ENCODE measurements at places on chromosomes 5 and 9.

DNA sequence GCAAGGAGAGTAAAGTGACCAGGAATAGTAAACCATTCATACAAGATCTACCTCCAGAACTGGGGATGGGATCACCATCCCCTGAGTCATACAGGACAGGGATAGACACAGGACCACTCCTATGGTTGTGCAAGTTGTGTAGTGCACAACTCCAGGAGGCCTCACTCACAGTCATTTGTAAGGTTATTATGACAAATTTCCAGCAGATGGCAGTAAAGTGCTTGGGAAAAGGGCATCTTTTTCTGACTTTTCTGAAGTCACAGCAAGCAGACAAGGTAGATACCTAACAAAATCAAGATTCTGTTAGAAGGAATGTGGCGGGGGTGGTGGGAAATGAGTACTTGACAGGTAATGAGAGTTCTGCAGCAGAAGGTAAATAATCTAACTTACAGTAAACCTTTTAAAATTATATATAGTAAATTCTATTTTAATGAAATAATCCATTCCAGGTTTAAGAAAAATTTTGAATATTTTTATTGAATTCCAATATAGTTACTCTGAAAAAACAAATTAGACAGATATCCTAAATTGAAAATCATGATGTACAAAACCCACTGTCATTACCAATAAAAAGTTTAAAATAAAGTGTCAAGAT lies 16.7 kb upstream of the KIF27 start:
- DNase-seq, result peak; percentile 3

DNA sequence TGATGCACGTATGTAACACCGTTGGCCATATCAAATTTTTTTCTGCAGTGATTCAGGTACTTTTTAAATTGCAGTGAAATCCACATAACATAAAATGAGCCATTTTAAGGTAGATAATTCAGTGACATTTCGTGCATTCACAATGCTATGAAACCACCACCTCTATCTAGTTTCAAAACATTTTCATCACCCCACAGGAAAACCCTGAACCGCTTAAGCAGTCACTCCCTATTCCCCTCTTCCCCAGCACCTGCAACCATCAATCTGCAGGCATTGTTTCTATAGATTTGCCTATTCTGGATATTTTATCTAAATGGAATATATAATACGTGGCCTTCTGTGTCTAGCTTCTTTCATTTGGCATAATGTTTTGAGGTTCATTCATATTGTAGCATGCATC lies 79.2 kb downstream of the BOD1 start:
- no peak for DNase-seq

- DNase-seq, result no peak
Measured at GRCh38 chr5:157387683-157388093, 72.3 kb upstream of the NIPAL4 start.

DNA sequence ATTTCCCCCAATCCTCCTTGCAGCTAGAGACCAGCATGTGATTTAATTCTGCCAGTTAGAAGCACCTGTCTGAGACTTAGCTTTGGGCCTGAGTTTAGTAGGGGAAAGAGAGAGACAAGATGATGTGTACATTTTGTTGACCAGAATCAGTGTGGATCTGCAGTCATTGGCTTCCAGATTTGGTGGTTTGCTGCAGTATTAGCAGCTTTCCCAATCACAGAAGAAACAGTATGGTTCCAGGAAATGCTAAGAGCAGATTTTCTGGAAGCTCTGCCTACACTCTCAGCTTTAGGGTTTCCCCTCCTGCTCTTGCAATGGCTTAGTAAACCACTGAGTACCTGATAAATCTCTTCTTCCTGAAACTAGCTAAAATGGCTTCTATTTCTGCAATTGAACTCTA lies 48.8 kb upstream of the FREM1 start:
- no peak for DNase-seq

DNA sequence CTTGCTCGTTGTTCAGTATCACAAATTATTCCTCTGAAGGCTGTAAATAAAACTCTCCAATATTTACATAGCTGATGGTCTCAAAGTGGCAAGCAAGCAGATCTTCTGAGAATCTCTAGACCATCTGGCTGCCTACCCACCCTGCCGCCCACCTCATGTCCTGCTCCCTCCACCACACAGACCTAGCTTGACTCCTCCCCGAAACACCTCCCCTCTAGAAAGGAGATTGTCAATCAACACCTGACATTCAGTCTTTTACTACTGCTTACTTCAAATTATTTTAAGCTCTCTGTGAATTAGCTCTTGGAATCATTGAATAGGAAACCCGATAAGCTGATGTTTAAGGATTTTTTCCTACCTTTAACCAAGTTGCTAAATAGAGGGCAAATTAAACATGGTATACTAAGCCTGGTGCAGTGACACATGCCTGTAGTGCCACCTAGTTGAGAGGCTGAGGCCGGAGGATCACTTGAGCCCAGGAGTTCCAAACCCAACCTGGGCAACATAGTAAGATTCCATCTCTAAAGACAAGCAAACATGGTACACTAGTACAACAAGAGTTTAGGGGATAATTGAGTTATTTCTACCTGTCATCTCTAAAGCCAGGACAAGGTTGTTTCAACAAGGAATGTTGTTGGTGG lies 10.9 kb upstream of the SOWAHA start:
- DNase-seq, result no peak

DNA sequence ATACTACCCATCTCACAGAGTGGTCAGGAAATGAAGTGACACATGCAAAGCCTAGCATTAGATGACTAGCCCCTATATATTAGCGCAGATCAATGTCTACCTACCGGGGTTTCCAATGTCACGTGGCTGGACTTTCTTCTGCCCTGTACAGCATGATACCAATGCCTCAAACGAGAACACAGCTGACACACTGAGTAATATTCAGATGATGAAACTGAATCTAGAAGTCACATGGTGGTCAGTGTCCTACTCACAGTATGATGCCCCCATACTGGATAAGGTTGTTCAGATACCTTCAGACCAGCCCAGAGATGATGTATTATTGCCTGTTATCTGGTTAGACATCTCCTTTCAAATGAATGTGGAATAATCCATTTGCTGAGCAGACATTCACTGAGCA lies 71.1 kb upstream of the FRRS1L start:
- no peak for DNase-seq

DNA sequence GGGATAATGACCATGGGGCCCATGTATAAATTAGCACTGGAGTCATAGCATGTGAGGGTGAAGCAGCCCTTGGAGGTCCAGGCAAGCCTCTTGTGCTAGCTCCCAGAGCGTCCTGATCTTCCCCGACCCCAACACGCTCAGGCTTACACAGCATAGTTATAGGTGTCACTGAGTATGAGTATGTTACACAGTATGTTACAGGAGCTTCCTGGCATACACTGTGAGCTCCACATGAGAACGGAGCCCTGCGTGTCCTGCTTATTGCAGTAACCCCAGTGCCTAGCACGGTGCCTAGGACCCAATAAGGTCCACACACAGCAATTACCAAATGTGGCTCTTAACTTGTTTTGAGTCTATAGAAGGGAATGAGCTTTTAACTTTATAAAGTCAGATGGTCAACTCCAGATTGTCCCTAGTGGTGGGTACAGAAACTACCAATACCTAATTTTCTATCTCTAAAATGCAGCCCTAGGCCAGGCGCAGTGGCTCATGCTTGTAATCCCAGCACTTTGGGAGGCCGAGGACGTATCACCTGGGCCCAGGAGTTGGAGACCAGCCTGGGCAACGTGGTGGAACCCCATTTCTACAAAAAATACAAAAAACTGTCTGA lies 64.1 kb downstream of the PLAC8L1 start:
- no peak for DNase-seq

- no peak for DNase-seq
Measured at GRCh38 chr5:57316798-57317327, 143.0 kb downstream of the GPBP1 start.

DNA sequence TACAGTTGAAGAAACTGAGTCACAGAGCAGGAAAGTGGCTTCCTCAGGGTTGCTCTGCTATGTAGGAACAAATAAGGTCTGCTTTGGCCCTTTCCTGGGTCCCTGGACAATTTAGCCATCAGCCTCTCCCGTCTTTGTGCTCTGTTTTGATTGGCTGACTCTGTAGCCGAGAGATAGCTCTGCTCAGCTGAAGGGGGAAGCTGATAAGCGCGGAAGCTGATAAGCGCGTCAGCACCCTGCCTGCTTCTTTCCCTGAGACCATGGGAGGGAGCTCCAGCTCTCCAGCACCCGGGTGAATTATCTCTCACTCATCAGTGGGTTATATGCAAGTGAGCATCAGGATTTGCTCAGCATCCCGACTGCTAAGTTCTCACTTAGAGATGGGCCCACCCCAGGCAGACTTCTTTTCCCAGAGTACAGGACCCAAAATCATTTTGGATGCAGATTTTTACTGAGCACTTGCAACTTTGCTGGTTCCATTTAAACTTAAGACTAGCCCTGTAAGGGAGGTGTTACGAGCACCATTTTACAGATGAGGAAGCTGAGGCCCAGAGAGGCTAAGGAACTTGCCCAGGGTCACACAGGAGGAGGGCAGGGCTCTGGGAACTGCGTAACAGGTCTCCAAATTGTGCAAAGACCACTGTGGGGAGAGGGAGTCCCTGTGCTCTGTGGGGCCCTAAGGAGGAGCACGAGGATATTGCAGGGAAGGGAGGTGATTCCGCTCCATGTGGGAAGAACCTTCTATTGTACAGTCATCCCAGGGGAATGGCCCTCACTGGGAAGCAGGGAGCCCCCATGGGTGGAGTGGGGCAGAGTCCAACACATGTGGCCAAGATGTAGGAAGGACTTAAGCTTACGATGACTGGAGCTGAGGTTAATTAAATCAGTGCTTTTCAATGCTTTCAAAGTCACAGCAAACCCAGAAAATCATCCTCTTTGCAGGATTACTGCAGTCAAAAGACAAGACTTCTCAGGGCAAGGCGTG lies 83.7 kb upstream of the ORM1 start:
- DNase-seq, result no peak

DNA sequence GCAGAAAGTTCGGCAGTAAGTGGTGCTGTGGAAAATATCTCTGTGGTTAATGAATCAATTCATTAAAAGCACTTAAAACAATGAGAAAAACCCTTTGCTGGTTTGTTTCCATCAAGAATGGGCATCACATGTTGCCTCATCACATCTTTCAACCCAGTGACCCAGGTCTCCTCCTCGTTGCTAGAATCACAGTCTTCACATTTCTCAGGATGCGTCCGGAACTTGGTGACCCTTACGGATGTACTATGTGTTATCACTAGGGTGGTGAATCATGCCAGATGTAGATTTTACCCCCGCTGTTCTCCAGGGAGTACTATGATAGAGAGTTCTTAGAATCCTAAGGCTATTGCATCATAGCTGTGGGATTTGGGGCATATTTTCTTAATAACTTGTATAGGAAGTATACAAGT lies 217.9 kb upstream of the KLF4 start:
- DNase-seq, result no peak

GRCh38 chr5:112388074-112388473 lies 31.0 kb downstream of the EPB41L4A start:
- DNase-seq, result no peak

- DNase-seq, result no peak
Measured at GRCh38 chr5:38396766-38397165, 138.4 kb downstream of the EGFLAM start.
